ENCODE measurements at places on chromosomes 13 and 19.

- DNase-seq = no peak
Measured at GRCh38 chr19:38173291-38174041, 50.6 kb downstream of the DPF1 start.

- peak; percentile 69 for DNase-seq
Measured at GRCh38 chr19:52922841-52923777, at the start of gene ZNF888. Gene ZNF888 (minus strand): TSS chr19:52923428. CDS start chr19:52917873, 5,555 bp downstream.

- peak; percentile 36 for DNase-seq
Measured at GRCh38 chr19:17671906-17672305, 16.2 kb downstream of the UNC13A start.

DNA sequence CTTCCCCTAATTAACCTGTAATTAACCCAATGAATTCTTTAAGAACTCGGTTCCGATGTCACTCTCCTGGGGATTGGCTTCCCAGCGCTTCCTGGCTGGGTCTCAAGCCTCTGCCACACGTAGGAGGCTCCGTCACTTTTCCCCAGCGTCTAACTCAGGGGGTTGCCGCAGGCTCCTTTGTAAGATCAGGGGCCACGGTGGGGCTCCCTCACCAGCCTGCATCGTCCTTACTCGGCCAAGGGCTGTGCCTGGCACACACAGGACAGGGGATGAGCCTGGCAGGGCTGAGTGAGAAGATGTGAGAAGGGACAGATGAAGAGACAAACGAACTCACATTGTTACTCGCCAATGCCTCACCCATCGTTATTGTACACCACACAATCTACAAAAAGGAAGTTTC lies 20.9 kb upstream of the ATP11A start:
- DNase-seq = no peak

DNA sequence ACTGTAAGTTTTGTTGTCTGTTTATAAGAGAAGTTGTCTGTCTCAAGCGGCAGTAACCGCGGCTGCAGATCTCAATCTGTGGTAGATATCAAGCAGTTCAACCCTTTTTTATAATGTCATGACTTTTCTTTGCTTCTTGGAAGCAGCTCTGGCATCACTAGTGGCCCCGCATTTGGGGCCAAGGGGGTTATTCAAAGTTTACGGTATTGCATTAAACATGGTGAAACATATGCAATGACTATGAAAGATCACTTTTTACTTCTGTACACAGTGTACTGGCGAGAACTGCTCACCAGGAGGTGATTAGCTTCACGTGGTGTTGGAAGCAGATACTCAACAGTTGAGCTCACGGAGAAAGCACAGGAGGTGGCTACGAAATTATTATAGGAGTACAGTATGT lies 4.6 kb upstream of the FFAR3 start:
- DNase-seq = peak; percentile 6

GRCh38 chr13:42056146-42056545 lies 7.7 kb downstream of the DGKH start:
- no peak for DNase-seq

GRCh38 chr13:43830497-43830881 lies 43.7 kb upstream of the ENOX1 start:
- peak; percentile 44 for DNase-seq

All from foreskin fibroblast (primary cell).